ENCODE measurements at places on chromosomes 1 and 21.
A peak's percentile ranks its signal among the peaks of the same experiment; 100 is the strongest.

- no peak for DNase-seq
Measured at GRCh38 chr1:225470211-225471108, 42.6 kb upstream of the LBR start.

DNA sequence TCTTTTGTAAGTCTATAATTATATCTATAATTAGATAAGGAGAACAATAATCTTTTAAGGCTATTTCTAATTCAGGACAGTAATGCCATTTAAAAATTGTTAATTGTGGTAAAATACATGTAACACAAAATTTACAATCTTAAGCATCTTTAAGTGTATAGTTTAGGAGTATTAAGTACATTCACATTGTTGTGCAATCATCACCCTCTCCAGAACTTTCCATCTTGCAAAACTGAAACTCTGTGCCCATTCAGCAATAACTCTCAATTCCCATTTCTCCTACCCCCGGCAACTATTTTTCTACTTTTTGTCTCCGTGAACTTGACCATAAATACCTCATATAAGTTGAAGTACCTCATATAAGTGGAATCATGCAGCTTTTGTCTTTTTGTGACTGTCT lies 93.9 kb upstream of the KCNA3 start:
- no peak for DNase-seq

DNA sequence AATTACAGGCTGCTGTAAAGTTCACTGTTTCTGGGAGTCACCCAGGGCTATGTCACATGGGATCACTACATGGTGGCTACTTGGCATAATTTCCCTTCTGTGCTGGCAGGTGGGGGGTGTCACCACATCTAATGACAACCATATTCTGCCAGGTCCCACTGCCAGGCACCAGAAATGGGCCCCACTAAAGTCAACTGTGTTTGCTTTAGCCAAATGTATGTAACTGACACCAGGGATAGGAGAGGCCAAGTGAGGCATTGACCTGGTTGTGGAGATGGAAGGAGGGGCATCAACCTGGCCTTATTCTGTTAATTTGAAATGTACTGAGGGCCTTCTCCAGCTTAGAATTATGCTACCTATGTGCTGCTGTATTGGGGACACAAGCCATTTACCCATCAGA lies 370.6 kb upstream of the PROX1 start:
- no peak for DNase-seq

DNA sequence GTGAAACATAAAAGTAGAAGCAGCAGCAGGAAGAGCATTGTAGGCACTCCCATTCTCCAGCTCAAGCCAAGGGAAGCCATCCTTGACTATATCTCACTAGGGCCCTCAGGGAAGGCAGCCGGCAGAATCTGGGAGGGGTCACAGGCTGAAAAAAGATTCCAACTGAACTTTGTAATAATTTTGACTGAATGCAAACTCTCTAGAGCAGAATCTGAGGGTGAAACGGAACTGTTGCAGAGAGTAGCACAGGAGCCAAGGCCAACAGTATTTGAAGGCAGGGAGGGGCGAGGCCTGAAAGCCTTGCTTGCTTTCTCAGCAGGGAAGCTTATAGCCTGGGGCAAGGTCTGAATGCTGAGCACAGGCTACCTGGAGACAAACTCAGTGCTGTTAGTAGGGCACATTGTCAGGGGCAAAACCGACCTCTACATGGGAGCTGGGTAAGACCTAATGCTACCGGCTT lies 180.6 kb downstream of the COL24A1 start:
- DNase-seq: peak; percentile 2

DNA sequence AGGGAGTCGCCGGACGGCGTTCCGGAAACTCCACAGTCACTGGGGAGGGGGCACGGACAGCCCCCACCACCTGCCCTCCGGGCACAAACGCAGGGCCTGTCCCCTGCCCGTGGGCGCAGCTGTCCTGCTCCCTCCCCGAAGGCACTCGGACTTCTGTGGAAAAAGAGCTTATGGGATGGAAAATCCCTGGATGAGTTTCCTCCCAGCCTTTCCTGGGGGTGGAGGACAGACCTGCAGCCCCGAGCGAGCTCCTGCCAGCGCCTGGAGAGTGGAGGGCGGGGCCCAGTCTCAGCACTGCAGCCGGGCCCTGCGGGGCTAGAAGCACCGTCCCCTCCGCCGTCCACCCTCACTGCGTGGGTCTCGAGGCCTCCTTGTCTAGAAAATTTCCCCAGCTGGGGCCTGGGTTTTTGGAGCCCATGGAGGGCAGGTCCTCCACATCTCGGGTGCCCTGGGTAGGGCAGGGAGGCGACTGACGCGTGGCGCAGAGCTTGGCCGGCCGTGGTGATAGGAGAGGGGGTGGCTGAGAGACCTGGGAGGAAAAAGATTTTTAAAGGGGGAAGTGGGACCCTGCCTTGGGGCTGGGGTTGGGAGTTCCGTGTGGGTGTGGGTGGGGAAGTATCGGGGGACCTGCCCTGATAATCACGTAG lies 6.4 kb upstream of the COL6A1 start:
- no peak for DNase-seq

DNA sequence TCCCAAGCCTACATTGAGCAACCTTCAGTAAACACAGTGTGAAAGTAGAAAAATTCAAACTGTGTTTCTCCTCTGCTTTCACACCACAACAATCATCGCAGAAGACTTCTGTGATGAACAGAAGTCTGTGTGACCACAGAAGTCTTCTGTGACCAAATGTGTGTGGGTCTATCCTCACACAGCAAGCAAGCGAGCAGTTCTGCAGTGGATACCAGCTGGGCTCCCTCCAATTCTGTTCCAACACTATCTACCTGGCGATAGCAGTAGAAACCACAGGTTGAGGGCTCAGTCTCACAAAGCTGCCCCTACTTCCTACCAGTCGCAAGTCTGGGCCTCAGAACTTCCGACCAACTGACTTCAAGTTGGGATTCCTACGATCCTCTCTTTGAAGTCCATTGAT lies 21.0 kb upstream of the RAP1A start:
- no peak for DNase-seq

DNA sequence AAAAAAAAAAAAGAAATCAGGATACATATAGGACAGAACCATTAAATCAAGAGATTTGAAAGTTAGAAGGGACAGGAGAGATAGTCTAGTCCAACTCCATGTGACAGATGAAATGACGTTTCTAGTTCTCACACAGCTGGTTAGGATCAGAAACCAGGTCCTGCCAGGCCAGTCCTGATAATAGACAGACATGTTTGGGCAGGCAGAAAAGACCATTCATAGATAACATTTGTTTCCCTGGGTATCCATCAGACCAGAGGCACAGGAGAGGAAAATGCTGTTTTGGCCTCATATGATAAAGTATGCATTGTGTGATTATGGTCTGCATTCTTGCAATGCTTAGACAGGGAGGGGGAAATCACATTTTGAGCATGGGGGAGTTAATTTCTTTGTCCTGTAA lies 29.3 kb downstream of the ZBTB8B start:
- DNase-seq: no peak

- no peak for DNase-seq
Measured at GRCh38 chr1:56710646-56711045, 65.5 kb downstream of the PRKAA2 start.

DNA sequence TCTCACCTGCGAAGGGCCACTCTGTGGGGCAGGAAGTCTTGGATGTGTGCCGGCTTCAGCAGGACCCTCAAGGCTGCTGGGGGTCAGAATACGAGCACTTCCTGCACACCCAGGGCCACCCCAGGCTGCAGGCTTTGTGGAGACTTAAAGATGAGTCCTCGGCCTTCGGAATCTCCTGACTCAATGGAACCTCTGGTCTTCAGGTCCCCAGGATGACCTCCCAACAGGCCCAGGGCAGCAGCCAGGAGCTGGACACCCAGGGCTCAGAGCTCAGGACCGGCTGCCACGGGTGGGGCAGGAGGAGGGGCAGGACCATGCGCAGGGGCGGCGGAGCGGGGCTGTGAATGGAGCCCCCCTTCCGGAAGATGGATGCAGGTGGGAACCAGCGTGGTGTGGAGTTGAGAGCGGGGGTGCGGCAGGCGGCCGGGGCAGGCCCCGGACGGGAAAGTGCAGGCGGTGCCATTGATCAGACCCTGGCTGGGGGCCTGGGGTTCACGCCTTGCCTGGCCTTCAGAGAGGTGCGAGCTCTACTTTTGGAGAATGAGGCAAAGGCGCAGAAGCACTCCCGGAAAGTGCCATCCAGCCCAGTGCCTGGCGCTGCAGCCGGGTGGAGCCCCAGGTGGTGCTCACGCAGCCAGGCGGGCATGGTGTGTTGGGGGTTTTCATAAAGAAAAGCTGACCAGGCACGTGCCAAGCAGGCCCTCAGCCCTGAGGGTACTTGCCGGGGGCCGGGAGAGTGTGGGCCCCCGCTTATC lies 10.4 kb downstream of the COL18A1 start:
- no peak for DNase-seq

DNA sequence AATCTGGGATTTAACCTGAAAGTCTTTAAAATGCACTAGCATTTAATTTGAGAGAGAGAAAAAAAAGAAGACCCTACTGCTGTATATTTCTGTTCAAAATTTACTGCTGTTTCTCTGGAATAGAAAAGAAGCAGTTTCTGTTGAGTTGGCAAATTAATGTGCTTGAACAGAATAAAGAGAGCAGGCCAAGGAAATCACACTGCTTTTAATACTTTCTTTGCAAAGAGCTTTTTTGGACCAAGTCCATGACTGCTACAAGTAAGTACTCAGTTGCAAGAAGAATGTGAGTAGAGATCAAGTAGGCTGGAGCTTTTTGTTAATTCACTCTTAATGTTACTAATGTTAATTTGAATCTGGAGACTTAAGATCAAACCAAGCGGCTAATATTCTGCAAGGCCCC lies 336.2 kb upstream of the SGIP1 start:
- DNase-seq: no peak

Measured in NCI-H2081 treated with DMSO at 0.1 percent for 48 hours (cell line).